Ammon's horn (tissue), 1 donor: ENCODE measurements at places on chromosomes 5 and 9.

DNA sequence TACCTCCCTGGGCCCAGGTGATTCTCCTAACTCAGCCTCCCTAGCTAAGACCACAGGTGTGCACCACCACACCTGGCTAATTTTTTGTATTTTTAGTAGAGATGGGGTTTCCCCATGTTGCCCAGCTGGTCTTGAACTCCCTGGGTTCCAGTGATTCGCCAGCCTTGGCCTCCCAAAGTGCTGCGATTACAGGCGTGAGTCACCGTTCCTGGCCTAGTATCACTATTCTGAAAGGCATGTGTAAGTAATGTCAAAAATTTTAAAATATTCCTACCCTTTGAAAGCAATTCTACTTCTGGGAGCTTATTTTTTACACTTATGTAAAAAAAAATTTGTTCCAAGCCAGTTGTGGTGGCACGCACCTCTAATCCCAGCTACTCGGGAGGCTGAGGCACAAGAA lies 27.1 kb upstream of the TLE1 start:
- DNase-seq, result no peak

DNA sequence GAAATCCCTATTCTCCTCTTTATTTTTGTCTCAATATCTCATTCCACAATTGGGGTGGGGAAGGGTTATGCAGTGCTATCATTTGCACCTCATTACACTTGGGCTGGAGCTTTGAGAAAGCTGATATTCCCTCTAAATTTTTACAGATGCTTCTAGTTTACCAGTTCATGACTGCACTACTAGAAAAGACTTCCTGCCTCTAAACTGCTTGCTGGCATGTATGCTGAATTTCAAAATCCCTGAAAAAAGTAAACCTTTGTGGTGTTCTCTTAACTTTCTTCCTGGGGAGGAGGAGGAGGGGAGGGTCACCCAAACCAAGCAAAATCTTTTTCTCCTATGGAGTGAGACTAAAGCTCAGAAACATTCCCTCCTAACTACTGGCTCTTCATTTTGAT lies 45.1 kb downstream of the BNC2 start:
- no peak for DNase-seq

DNA sequence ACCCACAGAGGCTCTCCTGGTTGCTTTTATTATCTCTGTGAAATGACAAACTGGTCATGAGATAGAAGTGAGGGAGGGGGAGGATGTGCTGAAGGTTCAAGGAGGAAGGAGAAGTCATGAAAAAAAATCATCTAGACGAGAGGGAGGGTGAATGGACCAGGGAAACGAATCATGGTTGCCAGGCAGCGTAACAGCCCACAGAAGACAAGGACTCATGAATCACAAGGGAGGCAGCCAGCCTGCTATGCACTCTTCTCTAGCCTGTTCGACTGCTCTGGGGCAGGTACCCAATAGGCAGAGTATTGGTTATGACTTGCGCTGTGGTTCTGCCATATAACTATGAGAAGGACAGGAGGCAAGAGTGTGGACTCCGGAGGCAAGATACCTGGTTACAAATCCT lies 475.2 kb downstream of the CDK5RAP2 start:
- DNase-seq, result peak; percentile 38

- DNase-seq, result no peak
Observed at GRCh38 chr5:11514705-11515432, 389.4 kb downstream of the CTNND2 start.

- peak; percentile 53 for DNase-seq
Observed at GRCh38 chr9:137820161-137820855, 57.3 kb upstream of the CACNA1B start.

DNA sequence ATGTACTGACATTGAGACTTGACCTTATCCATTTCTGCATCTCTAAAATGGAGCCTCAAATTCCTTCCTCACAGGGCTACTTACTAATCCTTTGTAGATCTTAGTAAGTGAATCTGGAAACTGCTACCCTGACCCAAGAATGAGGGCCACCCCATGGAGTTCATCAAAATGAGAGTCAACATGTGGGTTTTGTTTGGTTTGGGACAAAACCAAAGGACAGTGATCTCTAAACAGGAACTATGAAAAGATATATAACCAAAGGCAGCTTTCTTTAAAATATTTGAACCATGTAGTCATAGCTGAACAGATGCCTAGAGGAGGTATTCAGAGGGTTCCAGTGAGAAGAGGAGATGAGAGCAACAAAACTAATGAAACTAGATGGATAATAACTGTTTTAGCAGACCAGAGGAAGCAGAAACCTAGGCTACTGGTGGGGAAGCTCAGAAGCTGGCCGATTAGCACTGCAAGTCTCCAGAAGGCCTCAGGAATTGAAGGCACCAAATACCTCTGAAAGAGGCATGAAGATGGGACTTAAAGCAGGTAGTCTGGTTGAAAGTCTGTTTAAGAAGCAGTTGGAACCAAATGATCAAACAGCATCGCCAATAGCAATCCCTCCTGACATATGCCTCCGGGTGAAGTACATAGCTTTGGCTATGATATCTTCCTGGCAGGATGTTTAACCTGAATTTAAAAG lies 45.8 kb downstream of the THOC3 start:
- DNase-seq, result no peak
